Heart right ventricle (tissue), 16 donors: ENCODE measurements at places on chromosomes 16 and 17. TPM values are rescaled to one million over a fixed set of nuclear protein-coding genes. Genes with fewer than 3 reads are reported as not detected.

- peak overlapping the region; percentile 70 for H3K27ac ChIP-seq
- H3K4me3 ChIP-seq: no peak overlapping the region
- H3K4me1 ChIP-seq: peaks cover 48% of the 10 kb centered on the region
- DNase-seq: no peak
- no peaks in the 10 kb centered on the region for H3K36me3 ChIP-seq
Measured at GRCh38 chr17:77833769-77834168, 124.7 kb upstream of the TNRC6C start.

DNA sequence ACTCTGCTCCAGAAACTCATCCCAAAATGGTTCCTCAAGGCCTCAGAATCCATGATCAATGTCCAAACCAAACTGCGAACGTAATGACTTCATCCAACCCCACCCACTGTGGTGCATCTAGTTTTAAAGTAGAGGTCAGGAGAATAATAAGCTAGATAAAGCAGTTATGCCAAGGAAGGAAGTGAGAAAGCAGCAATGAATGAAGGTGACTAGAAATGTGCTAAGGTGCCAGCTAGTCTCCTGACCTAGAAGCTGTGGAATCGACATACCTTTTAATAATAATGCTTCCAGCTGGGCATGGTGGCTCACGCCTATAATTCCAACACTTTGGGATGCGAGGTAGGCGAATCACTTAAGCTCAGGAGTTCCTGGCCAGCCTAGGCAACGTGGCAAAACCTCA lies 99.2 kb downstream of the SMG6 start:
- no peak for DNase-seq
- no peak overlapping the region for H3K4me3 ChIP-seq
- no peaks in the 10 kb centered on the region for H3K36me3 ChIP-seq
- H3K27ac ChIP-seq: no peak overlapping the region

GRCh38 chr16:79163691-79164387 lies 436.7 kb downstream of the MAF start:
- no peak overlapping the region for H3K4me3 ChIP-seq
- H3K27ac ChIP-seq: no peak overlapping the region
- H3K36me3 ChIP-seq: no peaks in the 10 kb centered on the region
- H3K4me1 ChIP-seq: no peaks in the 10 kb centered on the region

DNA sequence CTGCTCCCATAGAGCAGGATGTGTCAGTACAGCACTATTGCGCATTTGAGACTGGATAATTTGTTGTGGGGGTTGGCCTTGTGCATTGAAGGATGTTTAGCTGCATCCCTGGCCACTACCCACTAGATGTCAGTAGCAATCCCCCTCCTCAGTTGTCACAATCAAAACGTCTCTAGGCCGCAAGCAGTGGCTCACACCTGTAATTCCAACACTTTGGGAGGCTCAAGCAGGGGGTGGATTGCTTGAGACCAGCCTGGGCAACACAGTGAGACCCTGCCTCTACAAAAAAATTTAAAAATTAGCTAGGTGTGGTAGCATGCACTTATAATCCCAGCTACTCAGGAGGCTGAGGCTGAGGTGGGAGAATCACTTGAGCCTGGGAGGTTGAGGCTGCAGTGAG lies 48.4 kb downstream of the CENPV start:
- H3K4me3 ChIP-seq: no peak overlapping the region
- H3K27ac ChIP-seq: no peak overlapping the region
- no peaks in the 10 kb centered on the region for H3K27me3 ChIP-seq
- peaks cover 31% of the 10 kb centered on the region for H3K36me3 ChIP-seq
- H3K4me1 ChIP-seq: no peaks in the 10 kb centered on the region

- DNase-seq: no peak
- H3K27ac ChIP-seq: no peak overlapping the region
- no peaks in the 10 kb centered on the region for H3K27me3 ChIP-seq
Measured at GRCh38 chr17:28443901-28444638, 29.4 kb upstream of the SLC13A2 start.

GRCh38 chr16:65394281-65394680 lies 272.4 kb upstream of the CDH11 start:
- no peaks in the 10 kb centered on the region for H3K36me3 ChIP-seq
- DNase-seq: no peak
- H3K4me3 ChIP-seq: no peak overlapping the region
- H3K27me3 ChIP-seq: no peaks in the 10 kb centered on the region

DNA sequence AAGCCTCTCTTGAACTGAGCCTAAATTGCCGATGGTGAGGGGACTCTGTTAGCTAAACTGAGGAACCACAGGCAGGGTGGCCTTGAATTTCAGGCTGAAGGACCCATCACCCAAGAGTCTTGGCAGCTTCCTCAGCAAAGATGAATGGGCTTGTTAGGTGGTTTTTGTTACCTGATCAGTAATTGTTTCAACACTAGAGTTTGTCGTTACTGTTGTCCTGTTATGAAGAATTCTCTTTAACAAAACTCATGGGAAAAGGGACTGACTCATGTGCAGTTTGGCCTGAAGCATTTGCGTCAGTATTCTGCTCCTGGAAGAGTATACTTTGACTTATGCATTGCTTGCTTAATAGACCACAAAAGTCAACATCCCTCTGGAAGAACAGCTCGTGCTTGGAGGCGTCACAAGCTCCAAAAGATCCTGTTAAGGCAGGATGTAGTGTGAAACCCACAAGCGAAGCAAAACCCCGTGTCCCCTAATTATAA lies 206.0 kb downstream of the IRX3 start:
- H3K4me1 ChIP-seq: no peaks in the 10 kb centered on the region
- H3K4me3 ChIP-seq: no peak overlapping the region
- H3K27ac ChIP-seq: no peak overlapping the region
- DNase-seq: no peak
- H3K27me3 ChIP-seq: no peaks in the 10 kb centered on the region

GRCh38 chr17:5874486-5874885 lies 195.7 kb upstream of the WSCD1 start:
- no peaks in the 10 kb centered on the region for H3K36me3 ChIP-seq
- H3K4me3 ChIP-seq: no peak overlapping the region
- no peak overlapping the region for H3K27ac ChIP-seq
- DNase-seq: no peak
- no peaks in the 10 kb centered on the region for H3K4me1 ChIP-seq

DNA sequence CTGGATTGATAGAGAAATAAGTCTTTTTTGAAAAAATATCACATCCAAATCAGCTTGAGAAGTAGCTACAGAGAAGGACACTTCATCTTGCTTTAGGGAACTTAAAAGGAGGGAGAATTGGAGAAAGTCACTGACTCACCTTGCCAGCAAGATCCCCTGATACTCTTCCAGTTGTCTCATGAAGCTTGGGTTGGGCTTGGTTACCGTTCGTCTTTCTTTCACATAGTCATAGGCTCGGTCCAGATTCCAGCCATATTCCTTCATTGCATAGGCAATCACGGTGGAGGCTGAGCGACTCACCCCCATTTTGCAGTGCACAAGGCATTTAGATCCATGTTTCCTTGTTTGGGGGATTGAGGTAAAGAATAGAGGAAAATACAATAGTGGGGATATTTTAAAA lies 25.3 kb upstream of the CORO6 start:
- no peaks in the 10 kb centered on the region for H3K27me3 ChIP-seq
- H3K36me3 ChIP-seq: no peaks in the 10 kb centered on the region
- no peak overlapping the region for H3K27ac ChIP-seq
- peaks cover 37% of the 10 kb centered on the region for H3K4me1 ChIP-seq

GRCh38 chr16:19939553-19939952 lies 54.9 kb upstream of the GPRC5B start:
- H3K36me3 ChIP-seq: no peaks in the 10 kb centered on the region
- no peaks in the 10 kb centered on the region for H3K4me1 ChIP-seq
- H3K27ac ChIP-seq: no peak overlapping the region

- no peak overlapping the region for H3K4me3 ChIP-seq
- H3K27me3 ChIP-seq: no peaks in the 10 kb centered on the region
- H3K27ac ChIP-seq: no peak overlapping the region
- no peaks in the 10 kb centered on the region for H3K4me1 ChIP-seq
Measured at GRCh38 chr16:5776876-5777275, 679.3 kb upstream of the EEF2KMT start.

DNA sequence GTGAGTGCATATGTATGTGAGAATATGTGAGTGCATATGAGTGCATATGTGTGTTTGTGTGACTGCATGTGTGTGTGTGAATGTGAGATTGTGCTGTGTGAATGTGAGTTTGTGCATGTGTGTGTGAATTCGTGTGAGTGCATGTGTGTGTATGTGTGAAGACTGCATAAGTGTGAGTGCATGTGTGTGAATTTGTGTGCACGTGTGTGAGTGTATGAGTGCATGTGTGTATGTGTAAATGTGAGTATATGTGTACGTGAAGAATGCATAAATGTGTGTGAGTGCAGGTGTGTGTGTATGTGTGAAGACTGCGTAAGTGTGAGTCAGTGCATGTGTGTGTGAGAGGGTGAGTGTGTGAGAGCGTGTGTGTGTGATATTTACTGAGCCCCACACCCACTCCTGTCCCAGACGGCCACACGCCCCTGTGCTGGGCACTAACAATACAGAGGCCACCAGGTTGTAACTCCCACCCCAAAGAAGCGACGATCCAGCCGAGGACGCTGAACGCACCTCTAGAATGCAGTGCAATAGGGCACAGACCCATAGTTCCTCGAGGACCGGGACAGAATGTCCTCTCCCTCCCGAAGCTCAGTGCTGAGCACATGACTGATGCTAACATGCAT lies 97.8 kb downstream of the C16orf95 start:
- no peak overlapping the region for H3K4me3 ChIP-seq
- no peaks in the 10 kb centered on the region for H3K27me3 ChIP-seq
- no peaks in the 10 kb centered on the region for H3K4me1 ChIP-seq
- no peak for DNase-seq
- H3K36me3 ChIP-seq: no peaks in the 10 kb centered on the region

GRCh38 chr16:86016201-86016965 lies 117.4 kb downstream of the IRF8 start:
- H3K27me3 ChIP-seq: peaks cover 31% of the 10 kb centered on the region
- DNase-seq: peak; percentile 46
- no peak overlapping the region for H3K27ac ChIP-seq
- peaks cover 5% of the 10 kb centered on the region for H3K4me1 ChIP-seq
- H3K4me3 ChIP-seq: no peak overlapping the region

- H3K4me1 ChIP-seq: no peaks in the 10 kb centered on the region
- peaks cover 42% of the 10 kb centered on the region for H3K36me3 ChIP-seq
- H3K27me3 ChIP-seq: no peaks in the 10 kb centered on the region
- no peak overlapping the region for H3K4me3 ChIP-seq
Measured at GRCh38 chr17:32739722-32740121, 137.2 kb downstream of the MYO1D start.

DNA sequence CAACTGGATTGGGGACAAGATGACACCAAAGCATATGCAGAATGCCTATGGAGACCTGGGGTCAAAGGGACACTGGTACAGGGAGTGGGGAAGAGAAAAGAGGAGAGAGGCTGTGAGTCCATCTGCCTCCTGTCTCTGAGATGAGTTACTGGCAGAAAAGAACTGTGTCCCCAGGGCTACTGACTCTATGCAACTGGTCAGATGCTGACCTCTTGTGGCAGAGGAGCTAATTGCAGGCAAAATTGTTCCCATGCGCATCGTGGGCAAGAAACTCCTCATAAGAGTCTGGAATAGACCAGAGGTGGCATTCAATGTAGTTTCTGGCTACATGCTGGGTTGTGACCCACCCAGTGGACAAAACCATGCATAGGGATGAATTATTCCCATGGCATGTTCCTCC lies 26.1 kb upstream of the MLKL start:
- DNase-seq: no peak
- no peak overlapping the region for H3K27ac ChIP-seq
- peaks cover 25% of the 10 kb centered on the region for H3K27me3 ChIP-seq
- no peaks in the 10 kb centered on the region for H3K4me1 ChIP-seq

DNA sequence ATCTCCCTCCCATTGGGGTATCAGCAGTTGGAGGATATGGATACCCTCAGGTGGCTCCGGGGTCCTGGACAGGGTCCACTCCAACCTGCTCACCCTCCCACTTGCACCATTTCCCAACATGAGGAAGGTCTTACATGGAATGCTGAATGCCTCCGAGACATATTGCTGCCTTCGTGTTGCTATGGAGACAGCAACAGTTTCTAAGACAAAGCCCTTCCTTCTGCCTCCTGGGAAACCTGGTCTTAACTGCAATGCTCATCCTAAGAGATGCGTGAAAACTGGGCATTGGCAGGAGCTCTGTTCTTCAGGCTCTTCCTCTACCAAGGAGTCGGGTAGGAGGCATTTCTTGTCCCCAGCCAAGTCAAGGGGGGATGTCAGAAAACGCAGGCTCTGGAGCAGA lies 45.2 kb downstream of the ST3GAL2 start:
- no peaks in the 10 kb centered on the region for H3K27me3 ChIP-seq
- no peak overlapping the region for H3K27ac ChIP-seq
- DNase-seq: no peak
- H3K4me3 ChIP-seq: no peak overlapping the region
- H3K36me3 ChIP-seq: peaks cover 30% of the 10 kb centered on the region
- H3K4me1 ChIP-seq: peaks cover 18% of the 10 kb centered on the region

The PCGF2 gene
- 23.6 TPM for total RNA-seq

The SPSB3 gene
- total RNA-seq: 25.8 TPM

The SEZ6L2 gene
- total RNA-seq: 0.59 TPM

The RGS11 gene
- 7.5 TPM for total RNA-seq

The APOH gene
- total RNA-seq: not detected

The IRX5 gene
- 18.0 TPM for total RNA-seq

The ABCA5 gene
- total RNA-seq: 19.9 TPM

The SLC16A13 gene
- total RNA-seq: 1.4 TPM

The FAM117A gene
- 9.8 TPM for total RNA-seq

The DPEP3 gene
- not detected for total RNA-seq

The TPSB2 gene
- 1.5 TPM for total RNA-seq

The ABCA6 gene
- total RNA-seq: 9.0 TPM
